ENCODE measurements at places on chromosomes 4 and X.

DNA sequence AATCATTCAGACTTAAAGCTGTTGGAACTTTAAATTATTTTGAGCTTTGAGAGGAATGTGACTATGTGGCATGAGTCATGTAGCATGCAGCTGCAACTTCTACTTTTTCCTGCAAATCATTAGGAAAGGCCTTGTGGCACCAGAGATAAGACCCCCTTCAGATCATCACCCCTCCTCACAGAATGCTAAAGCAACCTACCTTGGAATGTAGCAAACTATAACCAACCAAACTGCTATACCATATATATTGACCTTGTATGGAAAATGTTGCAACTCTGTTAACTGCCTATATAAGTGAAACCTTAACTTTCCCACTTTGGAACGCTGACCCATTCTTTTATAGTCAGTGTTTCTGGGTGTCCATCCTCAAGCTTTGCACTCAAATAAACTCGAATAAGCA lies 32.0 kb downstream of the ATXN3L start:
- DNase-seq = no peak

DNA sequence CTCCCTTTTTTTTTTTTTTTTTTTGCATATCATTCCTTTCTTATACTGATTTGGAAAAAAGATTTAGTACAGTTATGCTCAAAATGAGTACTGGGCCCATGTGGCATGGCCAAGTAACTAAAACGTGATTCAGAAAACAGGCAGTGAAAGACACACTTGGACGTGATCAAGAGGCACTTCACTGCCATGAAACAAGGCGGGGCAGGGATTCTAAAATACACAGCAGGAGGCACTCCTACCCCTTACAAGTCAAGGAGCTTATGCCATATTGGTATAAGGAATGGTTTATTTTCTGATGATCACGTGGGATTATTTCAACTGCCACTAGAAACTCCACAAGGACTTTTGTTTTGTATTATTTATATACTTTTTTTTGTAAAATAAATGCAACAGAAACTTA lies 72.0 kb downstream of the CHST7 start:
- DNase-seq = no peak

- DNase-seq = no peak
These were observed 72.0 kb upstream of the PJA1 start for GRCh38 chrX:69237236-69237635.

GRCh38 chr4:173088144-173088543 lies 80.5 kb upstream of the GALNT7 start:
- no peak for DNase-seq

DNA sequence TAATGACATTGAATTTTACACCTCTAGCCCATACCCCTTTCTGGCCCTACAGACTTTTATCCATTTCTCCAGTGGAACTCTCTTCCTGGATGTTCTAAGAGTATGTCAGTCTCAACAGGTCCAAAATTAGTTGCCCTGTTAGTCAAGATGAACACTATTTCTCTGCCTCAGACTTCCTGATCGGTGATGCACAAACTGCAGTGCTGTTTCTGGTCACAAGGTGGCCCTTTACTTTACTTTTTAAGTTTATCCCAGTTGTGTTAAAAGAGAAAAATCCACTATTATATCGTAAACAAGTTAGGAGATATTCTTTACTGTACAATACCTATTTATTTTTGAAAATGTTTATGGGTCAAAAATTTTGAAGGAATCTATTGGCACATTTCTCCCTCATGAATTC lies 13.1 kb downstream of the TCEAL7 start:
- DNase-seq = peak; percentile 33

DNA sequence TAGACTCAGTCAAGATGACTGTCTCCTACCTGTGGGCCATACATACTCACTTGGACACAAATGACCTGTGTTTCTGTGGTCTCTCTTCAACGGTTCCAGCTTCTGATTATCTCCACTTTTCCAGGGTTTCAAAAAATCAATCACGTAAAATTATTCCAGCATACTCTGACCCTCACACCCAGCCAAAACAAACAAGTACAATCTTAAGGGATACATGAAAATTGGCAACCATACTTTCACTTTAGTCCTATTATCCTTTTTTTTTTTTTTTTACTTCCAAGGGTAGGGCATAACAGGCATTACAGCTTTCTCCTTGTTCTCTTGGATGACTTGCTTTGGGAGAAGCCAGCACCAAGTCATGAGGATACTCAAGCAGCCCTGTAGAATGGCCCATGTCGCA lies 225.8 kb upstream of the GALNT7 start:
- DNase-seq = no peak

DNA sequence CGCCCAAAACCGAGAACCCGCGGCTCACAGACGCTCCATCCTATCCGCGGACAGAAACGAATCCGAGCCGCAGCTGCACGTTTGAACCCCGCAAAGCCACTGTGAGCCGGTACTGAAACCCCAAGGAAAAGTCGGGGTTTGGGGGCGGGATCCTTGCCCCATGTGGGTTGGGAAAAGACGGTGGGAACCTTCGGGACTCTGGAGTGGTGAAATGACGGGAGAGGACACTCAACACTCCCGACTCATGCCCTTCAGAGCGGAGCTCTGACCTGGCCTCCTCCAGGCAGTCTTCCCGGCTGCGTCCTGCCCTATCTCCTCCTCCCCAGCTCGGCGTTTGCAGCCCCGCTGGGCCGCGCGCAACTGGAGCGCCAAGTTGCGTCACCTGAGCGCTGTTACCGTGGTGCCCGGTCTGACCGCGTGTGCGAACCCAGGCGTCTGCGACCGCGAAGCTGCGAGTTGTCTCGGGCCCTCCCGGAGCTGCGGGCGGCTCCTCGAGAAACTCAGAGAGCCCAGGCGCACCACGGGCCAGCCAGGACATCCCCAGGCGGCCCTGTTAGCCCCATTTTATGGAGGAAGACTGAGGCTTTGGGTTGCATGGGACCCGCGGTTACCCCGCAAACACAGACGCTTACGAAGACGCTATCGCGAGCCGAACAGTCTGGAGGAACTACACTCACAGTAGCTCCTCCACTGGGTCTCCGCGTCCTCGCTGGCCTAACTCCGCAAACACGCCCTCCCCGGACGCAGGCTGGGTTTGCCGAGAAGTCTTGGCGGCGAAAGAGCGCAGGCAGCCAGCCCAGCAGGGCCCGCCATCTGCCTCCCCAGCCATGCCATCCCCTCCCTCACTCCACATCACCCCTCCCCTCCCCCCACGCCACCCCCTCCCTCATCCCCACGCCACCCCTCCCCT lies 20.3 kb upstream of the HMX1 start:
- no peak for DNase-seq

GRCh38 chr4:174066611-174067205 lies 216.8 kb downstream of the FBXO8 start:
- DNase-seq = no peak

GRCh38 chr4:184395971-184396391 lies 78.4 kb downstream of the IRF2 start:
- peak; percentile 41 for DNase-seq

- no peak for DNase-seq
These were observed 72.2 kb upstream of the STOX2 start for GRCh38 chr4:183832776-183833450.

- DNase-seq = peak; percentile 78
These were observed 60.8 kb downstream of the ZNF732 start for GRCh38 chr4:244471-244870.

DNA sequence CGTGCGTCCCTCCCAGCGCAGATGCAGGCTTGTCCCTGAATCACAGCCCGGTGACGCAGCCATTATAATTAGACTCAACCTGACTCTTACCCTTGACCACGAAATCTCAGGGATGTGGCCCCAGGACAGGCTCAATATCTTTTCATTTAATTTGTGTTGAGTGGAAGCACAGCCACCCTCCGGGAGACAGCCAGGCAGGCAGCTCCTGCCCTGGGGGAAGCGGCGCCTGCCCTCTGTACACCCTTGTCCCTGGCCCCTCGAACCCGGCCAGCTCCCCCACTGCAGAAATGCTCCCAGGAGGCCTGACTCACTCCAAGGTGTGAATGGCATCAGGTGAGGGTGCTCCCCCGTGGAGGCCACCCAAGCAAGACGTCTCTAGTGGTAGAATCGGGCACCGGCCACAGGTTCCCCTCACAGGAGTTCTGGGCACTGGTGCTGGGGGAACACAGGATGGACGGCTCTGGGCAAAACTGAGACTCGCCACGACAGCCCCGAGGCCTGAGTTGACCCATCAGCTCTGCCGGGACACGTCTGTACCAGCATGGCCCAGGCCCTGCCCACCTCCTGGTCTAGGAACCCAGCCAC lies 2.7 kb downstream of the CPLX1 start:
- DNase-seq = no peak

GRCh38 chr4:107930821-107931774 lies at the start of gene CYP2U1:
Gene CYP2U1, plus strand, starts transcription at chr4:107931549. Its CDS starts 95 bp downstream, at chr4:107931644.
- DNase-seq = peak; percentile 76

DNA sequence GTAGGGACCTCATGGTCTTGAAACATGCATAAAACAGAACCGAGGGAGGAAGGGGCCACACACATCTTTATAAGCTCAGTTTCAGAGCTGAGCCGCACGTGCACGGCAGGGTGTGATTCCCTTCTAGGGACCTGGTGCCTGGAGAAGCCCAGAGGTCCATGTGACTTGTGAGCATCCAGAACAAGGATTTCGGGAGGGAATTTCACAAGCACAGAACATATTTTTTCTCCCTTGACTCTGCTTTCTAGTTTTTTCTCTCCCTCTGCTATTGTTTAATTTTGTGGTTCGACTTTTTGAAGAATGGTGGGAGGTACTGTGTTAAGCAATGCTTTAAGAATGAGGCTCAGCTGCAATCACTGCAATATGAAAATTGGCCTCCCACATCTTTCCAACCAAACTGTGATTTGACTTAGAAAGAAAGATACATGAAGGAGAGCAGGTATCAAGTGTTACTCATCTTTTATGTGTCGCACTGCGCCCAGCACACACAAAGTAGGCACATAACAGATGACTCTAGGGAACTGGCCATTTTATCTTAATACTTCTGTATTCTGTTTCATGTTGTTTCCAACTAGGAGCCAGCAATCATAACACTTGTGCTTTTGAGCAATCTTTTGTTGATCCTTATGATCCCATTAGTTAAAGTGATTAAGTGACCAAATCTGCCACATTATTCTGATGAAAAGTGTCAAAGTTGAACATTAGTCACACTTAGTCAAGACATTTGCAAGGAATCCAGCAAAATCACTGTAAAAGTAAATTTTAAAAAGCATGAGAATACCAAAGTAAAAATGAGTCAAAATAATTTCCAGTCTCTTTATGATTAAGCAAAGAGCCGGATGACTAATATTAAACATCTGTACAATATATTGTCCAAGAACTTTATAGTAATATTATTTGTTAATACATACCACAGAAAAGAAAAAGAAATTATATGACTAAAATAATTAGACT lies 86.4 kb downstream of the SHISA3 start:
- no peak for DNase-seq

DNA sequence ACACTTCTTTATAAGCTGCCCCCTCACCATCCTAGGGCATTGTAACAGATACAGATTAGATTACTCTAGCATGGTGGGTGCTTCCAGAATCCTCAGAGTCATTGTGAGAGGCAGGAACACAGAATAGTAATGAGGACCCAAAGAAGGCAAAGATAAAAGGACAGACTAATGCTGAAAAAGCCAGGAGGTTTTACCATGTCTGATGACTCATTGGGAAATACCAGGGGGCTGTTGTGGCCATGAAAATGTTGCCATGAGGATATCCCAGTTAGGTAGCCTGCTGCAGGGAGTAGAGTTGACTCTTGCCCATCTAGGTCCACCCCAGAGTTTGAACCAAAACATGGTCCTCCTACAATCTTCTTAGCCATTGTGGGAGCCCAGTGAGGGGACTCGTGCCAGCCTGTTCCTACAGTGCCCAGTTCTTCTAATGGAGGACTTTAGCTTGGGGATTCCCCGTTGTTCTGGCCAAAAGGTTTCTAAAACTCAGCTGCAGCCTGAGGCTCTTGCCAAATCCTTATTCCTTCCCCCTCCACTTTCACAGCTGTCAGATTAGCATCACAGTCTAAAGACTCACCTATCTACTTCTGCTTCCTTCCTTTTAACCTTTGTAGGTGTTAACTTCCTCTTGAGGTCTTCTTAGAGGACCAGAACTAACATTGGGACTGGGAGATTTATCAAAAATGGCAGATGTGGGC lies 586.0 kb upstream of the AADAT start:
- no peak for DNase-seq

DNA sequence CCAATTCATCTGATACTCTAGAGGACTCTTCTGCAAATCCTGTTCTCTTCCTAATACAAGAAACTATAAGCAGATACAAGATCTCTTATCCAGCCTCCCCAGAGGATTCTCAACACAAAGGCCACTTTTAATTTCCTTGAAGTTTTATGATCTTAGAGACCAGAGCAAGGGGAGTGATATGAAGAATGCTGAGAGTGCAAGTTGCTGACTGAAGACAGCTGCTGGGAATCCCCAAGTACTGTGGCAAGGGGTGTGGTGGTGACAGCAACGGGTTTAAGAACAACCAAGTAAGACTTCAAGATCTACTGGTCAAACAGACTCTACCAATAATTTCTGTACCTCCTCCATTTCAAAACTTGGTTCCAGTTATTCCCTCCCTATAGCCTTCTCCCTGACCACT lies 7.0 kb downstream of the AMMECR1 start:
- no peak for DNase-seq

DNA sequence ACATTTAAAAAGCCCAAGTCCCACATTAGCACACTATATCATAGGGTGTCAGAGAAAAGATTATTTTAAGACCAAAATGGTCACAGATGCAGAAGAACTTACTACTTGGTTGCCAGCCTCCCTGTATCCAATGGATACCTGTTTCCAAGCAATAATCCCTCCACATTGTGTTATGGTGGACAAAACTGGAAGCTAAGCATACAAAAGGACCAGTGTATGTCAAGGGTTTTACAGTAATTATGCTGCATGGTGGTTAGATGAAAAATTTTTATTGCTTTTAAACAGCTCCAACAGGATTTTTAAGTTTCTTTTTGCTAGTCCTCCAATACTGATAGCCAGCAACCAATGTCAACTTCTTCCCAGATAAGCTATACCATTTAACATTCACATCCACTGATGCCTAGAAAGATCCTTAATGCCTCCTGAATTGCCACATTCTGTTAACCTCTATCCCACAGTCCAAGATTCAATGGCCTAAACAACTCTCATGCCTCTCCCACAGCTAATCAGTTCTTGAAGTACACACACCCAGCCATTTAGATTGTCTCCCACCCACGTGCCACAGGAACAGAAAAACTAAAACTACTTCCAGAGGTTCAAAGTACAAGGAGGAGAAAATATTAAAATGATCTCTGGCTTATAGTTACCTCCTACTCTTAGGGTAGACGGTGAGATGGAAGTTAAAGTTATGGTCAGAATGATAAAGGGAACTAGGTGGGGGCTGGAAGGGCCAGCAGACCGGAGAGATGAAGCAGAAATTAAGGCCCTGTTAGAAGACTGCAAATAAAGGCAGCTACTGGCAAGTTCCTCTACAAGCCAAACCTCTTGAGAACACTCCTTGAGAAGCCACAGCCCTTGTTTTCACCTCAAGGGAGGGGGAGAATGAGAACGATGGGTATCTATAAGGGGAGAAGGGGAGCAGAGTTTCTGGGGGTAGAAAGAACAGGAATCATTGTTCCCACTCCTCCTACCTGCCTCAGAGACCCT lies 5.5 kb downstream of the MED14 start:
- no peak for DNase-seq

GRCh38 chr4:181896614-181897013 lies 346.6 kb upstream of the TENM3 start:
- DNase-seq = no peak

- no peak for DNase-seq
These were observed 138.9 kb downstream of the SMIM20 start for GRCh38 chr4:26052663-26053541.

Data from OCI-LY7 (cell line).